ENCODE measurements at places on chromosomes 5 and 9.

DNA sequence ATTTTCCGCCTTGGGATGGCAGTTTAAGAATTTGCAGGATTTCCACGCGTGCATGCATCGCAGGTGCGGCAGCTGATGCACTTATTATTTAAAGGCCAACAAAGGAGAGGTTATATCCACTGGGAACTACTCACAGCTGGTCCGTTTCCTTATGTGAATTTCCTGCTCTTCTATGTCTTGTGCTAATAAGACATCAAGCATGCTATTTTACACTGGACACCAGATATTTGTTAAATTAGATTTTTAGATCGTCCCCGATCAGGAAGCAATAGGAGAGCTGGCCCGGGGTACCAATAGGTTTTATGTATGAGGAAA is 476 bp upstream of the DTWD2 start:
- DNase-seq, result no peak

GRCh38 chr9:127981559-127982121 is 851 bp upstream of the EEIG1 start:
- DNase-seq, result no peak

GRCh38 chr9:131121346-131121745 is 4.0 kb upstream of the NUP214 start:
- DNase-seq, result no peak

- no peak for DNase-seq
These were observed 200.0 kb upstream of the S1PR3 start for GRCh38 chr9:88791105-88791805.

GRCh38 chr5:1911773-1912235 is 29.1 kb upstream of the IRX4 start:
- no peak for DNase-seq

- no peak for DNase-seq
These were observed 184.0 kb downstream of the ACTL7B start for GRCh38 chr9:108671794-108672193.
